ENCODE measurements at places on chromosomes 16 and 17.
A peak's percentile ranks its signal among the peaks of the same experiment; 100 is the strongest.

DNA sequence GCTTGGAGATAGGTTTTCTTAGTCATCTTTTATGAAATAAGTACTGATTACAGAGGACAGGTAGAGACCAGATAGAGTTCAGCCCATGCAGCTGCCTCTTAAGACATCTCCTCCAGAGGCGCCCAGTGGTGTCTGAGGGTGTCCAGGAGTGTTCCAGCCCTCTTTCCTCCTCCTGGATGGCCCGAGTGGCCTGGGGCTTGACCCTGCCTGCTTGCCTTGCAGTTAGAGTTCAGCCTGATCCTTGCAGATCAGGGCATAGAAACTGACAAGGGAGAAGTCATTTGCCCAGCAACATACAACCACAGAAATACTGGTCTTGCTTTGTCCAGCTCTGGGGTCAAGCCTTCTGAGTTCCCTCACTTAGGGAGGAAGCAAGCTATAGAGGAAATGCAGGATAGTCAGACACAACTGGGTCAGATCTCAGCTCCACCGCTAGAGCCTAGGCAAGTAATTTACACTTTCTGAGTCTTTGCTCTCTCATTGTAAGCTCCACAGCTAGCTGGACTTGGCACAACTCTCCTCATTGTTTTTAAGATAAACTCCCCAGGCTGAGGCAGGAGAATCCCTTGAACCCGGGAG is 3.6 kb upstream of the CCL1 start:
- no peak for DNase-seq

GRCh38 chr16:30473231-30474073 is 910 bp downstream of the ITGAL start:
- DNase-seq = peak; percentile 83

- no peak for DNase-seq
These were observed 361.2 kb upstream of the ERCC4 start for GRCh38 chr16:13558752-13559151.

- no peak for DNase-seq
These were observed 4.4 kb downstream of the CDC27 start for GRCh38 chr17:47184681-47185080.

- DNase-seq = no peak
These were observed 26.2 kb downstream of the IL21R start for GRCh38 chr16:27428026-27428785.

- DNase-seq = peak; percentile 53
These were observed 5.1 kb downstream of the MVP start for GRCh38 chr16:29825145-29826044.

DNA sequence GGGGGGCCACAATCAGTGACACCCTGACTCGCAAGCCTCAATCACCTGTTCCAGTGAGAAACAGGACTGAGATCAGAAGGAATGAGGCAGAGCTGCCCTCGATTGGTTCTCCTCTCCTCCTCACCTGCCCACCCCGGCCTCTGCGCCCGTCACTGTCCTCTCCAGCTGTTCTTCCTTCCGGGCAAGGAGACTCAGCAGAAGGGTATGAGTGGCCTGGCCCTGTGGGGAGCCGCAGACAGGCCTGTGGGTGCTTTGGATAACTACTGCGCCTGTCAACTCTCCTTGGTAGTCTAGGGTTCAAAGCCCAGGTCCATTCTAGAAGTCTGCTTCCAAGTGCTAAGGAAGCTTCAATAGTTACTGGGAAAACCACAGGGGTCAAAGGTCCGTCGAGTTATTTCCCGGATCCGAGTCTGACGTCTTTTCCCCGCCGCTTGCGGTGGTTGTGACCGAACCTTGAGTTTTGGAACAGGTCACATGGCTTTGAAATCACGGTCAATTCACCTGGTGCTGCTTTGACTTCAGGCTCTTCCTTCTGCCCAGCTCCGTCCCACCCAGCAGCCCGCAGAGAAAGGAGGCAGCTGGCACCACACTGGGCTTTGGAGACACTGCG is 8.3 kb downstream of the CARD14 start:
- DNase-seq = no peak

DNA sequence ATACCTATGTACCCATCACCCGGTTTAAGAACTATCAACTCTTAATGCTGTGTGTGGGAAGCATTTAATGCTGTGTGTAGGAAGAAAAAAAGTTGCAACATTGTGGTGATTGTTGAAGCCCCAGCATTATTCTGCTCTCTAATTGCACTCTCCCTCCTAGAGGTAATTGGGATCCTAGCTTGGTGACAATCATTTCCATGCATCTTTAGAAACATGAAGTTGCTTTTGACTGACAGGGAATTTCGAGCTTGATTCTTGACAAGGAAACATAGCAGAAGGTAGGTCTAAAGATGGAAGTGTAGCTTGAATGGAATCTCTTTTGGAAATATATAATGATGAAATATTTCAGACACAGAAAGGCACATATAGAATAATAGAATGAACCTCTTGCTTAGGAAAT is 27.3 kb downstream of the HEXIM2 start:
- no peak for DNase-seq

GRCh38 chr16:58345574-58346354 is 46.5 kb upstream of the GINS3 start:
- DNase-seq = no peak

GRCh38 chr17:82105882-82106687 is 8.0 kb upstream of the FASN start:
- peak; percentile 65 for DNase-seq

DNA sequence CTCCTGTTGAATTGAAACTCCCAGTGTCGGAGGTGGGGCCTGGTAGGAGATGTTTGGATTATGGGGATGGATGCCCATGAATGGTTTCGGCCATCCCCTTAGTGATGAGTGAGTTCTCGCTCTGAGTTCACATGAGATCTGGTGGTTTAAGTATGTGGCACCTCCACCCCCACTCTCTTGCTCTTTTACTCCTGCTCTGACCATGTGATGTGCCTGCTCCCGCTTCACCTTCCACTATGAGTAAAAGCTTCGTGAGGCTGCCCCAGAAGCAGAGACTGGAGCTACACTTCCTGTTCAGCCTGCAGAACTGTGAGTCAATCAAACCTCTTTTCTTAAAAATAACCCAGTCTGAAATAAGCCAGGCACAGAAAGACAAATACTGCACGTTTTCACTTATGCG is 512.4 kb downstream of the HS3ST4 start:
- no peak for DNase-seq

DNA sequence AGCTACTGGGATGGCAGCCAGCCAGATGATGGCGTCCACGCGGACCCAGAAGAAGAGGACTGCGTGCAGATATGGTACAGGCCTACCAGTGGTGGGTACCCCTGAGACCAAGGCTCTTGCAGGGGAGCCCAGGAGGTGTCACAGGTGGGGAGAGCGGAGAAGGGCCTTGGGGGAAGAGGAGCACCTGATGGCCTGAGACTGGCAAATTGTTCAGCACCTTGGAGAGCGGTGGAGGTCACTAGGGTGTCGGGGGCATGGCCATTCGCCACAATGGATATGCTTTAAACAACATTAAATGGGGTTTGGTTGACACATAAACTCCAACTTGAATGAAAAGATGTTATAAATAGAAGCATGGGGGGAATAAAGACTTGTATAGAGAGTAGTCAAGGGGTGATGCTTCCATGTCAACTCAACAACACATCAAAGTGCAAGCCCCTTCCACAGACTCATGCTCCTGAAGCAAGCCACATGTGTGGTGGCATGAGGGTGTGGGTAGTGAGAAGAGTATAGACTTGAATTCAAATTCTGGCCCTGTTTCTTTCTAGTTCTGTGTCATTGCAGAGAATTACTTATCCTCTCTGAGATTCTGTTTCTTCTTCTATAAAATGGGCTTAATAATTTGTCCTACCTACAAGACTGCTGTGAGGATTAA is 22.2 kb downstream of the CLEC19A start:
- DNase-seq = no peak

DNA sequence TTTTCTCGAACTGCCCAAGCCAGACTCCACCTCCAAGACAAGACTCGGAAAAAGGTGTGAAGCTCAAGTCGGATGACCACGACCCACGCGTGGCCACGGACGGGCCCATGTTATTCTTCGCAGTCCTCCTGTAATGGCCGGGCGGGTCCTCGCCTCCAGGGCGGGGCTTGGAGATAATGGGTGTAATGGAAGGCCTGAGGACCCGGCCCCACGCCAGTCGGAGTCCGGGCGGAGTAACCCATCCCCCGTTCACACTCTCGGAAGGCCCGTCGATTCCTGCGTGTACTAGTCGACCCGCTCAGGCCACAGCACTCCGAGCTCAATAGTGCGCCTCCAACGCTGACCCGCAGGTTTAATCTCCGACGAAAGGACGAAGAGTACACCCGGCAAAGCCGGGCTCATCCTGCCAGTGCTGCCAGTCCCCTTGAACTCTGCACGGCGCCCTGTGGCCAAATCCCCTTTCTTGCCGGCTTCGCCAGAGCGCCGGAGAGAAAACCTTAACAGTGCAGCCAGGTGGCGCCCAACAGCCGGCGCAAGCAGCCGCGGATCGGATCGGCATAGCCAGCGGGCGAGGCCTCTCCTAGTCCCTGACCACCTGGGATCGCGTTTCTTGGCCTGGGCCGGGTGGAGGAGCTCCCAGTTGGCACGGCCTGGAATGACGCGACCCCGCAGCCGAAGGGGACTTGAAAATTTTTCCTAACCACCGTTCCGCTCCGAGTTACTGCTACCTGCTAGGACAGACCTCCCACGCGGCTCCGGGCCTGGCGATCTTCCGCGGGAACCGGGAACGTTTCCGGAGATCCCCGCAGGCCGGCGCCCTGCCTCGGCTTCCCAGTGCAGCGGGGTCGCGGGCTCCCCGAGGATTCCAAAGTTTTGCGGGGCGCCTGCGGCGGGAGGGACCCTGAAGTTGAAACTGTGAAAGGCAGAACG is 762.0 kb downstream of the KCNJ18 start:
- no peak for DNase-seq

- DNase-seq = no peak
These were observed 12.2 kb downstream of the ADAP2 start for GRCh38 chr17:30933966-30934365.

DNA sequence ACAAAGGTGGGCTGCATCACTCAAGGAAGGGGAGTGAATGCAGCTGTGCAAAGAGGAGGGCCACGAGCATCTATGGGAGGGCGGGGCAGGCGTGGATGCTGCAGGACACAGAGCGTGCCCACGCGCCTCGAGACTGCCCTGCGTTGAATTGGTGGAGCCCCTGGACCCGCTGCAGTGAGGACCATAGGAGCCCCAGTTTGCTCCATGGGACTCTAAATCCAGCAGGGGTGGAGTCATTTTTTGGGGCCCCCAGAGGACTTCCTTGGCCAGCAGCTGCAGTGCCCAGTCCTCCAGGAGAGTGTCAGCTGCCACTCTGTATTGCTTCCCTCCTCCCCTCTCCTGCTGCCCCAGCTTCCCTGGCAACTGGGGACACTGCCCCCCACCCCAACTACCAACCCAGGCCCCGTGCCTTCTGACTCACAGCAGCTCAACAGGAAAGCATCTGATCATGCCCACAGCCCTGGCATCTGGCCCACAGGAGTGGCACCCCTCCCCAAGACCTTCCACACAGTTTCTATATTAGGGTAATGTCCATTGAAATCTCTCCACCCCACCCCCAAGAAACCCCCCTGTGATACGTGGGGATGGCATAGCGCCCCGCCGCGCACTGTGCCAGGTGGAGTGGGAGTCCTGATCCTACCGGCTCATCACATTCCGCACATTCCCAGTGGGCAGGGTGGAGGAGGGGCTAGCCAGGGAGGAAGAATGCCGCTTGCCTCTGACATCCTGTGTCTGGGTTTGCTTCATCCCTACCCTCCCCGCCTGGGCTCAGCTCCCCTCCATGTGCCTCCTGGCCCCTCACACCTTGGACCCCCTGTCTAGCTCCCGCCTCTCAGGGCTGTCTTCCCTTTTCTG is 27.8 kb upstream of the ITGA3 start:
- DNase-seq = no peak

DNA sequence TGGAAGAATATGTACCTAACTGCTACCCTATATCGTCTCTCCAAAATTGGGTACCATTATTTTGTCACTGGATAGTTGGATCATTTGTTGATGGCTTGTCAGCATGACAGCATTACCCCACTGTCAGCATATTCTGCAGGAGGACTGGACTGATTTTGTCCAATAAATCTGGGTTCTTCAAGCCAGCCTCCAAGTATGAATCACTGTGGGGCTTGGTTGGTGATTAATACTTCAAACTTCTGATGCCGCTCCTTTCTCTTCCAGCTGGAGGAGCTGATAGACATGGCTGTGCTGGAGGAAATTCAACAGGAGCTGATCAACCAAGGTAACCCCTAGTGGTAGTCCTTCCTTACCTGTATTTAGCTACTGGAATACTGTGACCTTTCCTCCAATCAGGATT is 2.5 kb downstream of the RPAIN start:
- no peak for DNase-seq

- no peak for DNase-seq
These were observed 258.2 kb upstream of the CDH8 start for GRCh38 chr16:62294213-62294972.

GRCh38 chr17:19412510-19412909 is 1.5 kb downstream of the RNF112 start:
- DNase-seq = no peak
